ENCODE measurements at places on chromosomes 5 and 9.

DNA sequence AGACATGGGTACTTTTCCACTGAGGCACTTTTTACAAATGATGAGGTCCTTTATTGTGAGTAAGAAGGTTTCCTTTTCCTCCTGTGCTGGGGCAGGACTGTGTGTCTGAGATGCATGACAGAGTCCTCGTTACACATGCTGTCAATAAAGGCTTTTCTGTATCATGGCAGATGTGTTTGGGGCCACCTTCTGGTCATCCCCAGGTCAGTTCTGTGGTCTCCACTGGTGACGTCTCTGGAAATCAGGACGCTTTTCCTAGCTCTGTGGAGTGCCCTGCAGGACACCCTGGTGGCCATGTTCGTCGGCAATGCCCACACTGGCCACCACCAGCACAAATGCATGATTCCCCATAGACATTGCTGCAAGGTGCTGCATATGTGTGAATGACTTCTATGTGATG, 2.8 kb downstream of the CMBL start:
- no peak for DNase-seq

- DNase-seq = no peak
Measured at GRCh38 chr5:177382423-177383029, 1.7 kb upstream of the SLC34A1 start.

GRCh38 chr9:134618163-134618832, 23.3 kb upstream of the COL5A1 start:
- DNase-seq = no peak

GRCh38 chr5:73962801-73963425, 336.9 kb downstream of the ARHGEF28 start:
- DNase-seq = peak; percentile 89

- no peak for DNase-seq
Measured at GRCh38 chr5:120803282-120803681, 339.2 kb downstream of the PRR16 start.

GRCh38 chr9:133712221-133713100, 25.7 kb downstream of the SARDH start:
- no peak for DNase-seq

GRCh38 chr5:132011622-132012343, at the start of gene ACSL6:
ACSL6 (minus strand) TSS chr5:132011658; CDS start chr5:132011553, 105 bp downstream.
- DNase-seq = no peak

DNA sequence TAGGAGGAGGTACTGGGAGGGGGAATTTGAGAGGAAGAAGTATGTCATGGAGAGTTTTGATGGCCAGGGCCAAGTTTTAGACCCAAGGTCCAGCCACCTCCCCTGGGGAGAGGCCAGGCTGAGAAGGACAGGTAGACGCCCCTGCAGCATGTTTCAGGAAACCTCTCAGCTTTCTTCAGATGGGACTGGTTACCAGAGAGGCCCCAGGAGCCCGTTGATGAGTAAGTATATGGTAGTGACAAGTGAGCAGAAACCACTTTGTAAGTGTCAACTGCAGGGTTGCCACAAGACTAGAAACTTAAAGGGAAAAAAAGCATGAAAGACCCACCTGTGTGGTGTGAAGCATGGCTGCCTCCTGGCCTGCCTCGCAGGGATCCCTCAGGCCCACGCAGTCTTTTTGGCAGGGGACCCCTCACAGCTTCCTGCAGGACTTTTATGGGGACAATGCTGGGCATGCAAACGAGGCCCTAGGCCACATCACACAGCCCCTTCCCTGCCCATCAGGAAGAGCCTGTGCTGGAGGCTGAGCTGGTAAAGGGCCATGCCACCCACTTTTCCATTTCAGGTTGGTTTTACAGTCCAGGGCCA, 255.9 kb downstream of the FSTL4 start:
- no peak for DNase-seq

GRCh38 chr5:138369706-138370105, 17.2 kb downstream of the KDM3B start:
- no peak for DNase-seq

GRCh38 chr5:14213253-14213652, 70.1 kb downstream of the TRIO start:
- no peak for DNase-seq

DNA sequence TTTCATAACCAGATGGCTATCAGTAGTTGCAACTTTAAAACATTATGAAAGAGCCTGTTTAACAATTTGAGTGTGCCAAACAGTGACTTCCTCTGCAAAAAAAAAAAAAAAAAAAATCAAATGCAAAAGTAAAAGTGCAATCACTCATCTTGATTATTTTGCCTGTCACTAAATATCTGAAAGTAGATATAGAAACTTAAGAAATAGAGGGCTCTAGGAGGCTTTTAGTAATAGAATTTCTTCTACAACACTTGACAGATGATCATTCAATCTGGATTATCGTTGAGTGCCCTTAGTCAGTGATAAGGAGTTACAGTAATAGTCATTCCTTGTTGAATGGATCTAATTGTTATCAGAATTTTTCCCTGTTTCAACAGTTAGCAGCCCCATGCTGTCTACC, 101.8 kb downstream of the CETN3 start:
- no peak for DNase-seq

DNA sequence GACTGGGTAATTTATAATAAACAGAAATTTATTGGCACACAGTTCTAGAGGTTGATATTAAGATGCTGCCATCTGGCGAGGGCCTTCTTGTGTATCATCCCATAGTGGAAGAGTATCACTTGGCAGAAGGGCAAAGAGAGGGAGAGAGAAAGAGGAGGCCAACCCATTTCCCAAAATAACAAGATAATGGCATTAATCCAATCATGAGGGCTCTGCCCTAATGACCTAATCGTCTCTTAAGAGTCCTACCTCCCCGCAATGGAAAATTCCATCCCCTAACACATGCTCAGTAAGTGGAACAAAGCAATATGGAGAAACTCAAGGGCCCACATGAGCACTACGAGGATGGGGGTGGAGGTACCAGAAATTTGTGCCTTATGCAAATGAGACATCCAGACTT, 17.6 kb upstream of the VDAC1 start:
- DNase-seq = no peak

- DNase-seq = no peak
Measured at GRCh38 chr5:122076050-122076461, 2.0 kb downstream of the LOX start.

DNA sequence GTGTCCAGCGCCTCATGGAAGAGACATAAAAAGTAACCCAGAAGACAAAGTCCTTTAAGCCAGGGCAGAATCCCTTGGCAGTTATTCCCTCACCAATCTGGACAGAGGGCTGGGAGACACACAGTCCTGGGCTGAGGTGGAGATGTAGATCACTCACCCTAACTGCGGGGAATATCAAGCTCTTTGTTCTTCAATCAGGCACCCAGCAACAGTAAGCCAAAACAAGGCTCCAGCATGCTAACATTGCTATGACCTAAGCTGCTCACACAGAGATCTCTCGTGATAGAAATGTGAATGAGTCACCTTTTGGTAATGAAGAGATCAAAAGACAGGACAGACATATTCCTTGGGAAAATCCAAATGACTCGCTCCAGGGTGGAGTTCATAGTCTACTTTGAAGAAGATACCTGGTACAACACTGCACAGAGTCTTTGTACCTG, 101.3 kb downstream of the FBN2 start:
- DNase-seq = peak; percentile 7

DNA sequence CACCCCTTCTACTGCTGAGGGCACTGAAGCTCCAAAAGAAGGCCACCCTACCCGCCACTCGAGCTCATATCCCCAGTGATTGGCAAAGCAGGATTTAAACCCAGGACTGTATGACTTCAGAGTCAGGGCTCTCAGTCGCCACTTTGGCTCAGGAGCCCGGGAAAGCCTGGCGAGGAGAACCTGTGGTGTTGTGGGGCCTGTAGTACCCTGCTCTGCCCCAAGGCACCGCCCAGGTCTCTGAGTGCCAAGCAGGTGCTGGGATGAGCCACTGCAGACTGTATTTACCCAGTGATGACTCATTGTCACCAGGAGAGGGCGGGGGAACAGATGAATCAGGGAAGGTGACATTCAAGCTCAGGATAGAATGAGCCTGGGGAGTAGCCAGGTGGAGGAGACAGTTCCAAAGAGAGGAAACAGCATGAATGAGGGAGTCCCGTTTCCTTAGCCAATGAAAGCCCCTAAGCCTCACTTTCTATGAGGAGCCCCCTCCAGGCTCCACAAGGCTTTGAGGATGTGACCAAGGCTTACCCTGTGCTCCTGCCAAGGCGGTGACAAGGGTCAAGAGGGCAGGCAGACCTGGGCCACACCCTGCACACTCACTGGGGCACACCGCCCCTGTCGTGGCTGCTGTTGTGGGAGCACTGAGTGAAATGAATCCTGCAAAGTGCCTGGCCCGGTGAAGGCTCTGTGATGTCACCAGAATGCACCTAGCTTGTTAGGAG, 17.8 kb upstream of the DPM2 start:
- peak; percentile 96 for DNase-seq

DNA sequence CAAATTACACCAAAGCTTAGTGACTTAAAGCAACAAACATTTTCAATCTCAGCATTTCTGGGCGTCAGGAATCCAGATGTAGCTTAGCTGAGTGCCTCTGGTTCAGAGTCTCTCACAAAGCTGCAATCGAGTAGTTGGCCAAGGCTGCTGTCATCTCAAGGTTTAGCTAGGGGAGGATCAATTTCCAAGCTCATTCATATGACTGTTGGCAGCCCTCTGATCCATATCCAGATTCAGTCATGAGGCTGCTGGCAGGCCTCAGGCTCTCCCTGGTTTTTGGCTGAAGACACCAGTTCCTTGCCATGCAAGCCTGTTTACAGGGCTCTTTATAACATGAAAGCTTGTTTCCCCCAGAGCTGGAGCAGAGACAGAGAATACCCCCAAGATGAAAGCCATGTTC, 419.5 kb upstream of the TLE4 start:
- DNase-seq = no peak

DNA sequence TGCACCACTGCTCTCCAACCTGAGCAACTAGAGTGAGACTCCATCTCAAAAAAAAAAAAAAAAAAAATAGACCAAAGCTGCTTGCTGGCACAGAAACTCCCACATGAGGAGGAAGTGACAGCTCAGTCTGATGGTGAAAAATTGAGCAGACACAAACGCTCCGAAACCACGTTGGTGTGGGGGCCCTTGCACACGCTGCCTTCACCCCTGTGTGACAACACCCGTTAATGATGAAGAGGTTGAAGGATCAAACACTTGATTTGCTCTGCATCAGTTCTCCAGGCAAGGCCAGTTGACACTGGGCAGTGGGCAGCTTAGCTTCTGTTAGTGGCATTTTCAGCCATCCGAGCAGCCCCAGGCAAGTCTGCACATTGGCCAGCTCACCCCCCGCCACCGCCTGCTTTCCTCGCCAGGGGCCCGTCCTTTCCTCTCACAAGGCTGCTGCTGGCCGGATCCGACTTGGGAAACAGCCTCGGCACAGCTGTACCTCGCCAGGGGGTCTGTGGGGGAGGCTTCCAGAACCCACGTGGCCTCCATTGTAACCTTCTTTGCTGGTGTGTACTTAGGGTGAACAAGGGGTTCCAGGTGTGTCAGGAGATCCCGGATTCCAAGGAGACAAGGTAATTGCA, 79.8 kb downstream of the COL27A1 start:
- DNase-seq = no peak

- DNase-seq = no peak
Measured at GRCh38 chr5:161333194-161333880, 213.2 kb downstream of the GABRB2 start.

DNA sequence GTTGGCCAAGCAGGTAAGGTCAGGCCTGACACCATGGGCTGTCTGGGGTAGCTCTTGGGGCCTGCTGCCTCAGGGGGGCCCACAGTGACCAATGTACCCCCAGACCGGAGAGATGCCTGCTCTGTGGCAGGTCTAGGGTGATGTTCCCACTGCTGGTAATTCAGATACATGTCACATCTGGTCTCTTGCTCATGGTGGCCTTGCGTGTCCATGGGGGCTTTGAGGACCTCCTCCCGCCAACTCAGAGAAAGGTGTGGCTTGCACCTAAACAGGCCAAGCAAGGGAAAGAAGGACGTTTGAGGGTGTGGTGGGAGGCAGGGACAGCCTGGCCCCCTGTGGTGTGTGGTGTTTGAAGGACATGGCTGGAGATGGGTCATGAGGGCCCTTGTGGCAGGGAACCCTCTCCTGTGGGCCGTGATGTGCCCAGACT, 75.2 kb downstream of the PHF2 start:
- DNase-seq = no peak

DNA sequence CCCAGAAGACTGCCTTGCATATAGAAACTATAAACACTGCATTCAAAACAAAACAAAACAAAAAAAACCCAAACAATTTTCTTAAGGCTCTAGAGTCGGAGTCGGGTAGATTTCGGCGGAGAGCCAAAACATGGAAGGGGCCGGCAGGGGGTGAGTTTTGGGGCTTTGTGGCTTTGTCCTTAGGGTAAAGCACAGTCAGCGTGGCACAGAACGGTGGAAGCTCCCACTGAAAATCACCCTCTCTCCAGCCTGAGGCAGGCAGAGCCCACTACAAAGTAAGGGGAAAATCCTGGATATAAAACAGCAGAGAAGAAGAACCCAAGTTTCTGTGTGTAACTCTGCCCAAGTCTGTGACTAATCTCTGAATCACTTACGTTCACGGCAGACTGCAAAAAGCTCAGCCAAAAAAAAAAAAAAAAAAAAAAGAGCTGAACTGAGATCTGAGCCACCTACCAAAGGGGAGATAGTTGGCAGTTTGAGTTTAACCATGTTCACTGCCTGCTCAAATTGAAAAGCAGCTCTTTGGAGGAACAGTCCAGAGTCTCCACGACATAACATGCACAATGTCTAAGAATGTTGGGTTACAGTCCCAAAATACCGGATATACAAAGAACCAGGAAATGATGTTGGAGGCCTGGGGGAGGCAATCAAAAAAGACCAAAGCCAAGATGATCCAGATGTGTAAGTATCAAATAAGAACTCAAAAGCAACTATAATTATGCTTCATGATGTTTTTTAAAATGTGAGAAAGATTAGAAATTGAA, 26.6 kb upstream of the OR2K2 start:
- DNase-seq = peak; percentile 70

DNA sequence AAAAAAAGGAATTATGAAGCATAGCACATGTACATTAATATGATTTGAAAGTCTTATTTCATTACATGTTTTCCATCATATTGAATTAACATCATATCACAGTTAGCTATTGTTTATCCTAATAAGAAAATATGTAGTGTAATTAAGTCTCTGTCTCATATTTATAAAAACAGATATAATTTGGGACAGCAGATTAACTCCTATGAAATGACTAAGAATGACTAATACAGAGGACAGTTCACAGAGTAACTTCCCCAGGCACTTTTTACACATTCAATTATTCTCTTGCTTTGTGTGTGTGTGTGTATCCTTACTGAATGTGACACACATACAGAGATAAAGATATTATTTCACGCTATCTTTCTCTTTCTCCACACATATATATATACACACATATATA, 2400.9 kb upstream of the C9orf72 start:
- no peak for DNase-seq

- no peak for DNase-seq
Measured at GRCh38 chr5:69416180-69416579, 1.3 kb downstream of the MARVELD2 start.

Measured in PC-9 (cell line).